ENCODE measurements at places on chromosomes 6 and 20. TPM values are rescaled to one million over a fixed set of nuclear protein-coding genes. Genes with fewer than 3 reads are reported as not detected.

DNA sequence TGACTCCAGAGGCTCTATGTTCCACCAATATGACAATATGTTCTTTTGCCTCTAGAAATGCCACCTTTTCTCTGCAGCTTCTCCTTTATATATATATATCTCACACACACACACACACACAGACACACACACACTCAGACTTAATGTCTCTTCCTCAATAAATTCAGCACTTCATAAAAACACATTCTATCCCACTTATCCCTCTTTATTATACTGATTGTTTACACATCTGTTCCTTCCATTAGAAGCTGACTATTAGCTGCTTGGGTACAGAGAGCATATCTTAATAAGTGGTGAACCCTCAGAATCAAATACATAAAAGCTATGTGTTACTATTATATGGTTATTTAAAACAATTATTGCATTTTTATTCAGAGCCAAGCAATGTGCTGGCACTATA, 23.3 kb downstream of the NRSN1 start:
- DNase-seq: no peak

DNA sequence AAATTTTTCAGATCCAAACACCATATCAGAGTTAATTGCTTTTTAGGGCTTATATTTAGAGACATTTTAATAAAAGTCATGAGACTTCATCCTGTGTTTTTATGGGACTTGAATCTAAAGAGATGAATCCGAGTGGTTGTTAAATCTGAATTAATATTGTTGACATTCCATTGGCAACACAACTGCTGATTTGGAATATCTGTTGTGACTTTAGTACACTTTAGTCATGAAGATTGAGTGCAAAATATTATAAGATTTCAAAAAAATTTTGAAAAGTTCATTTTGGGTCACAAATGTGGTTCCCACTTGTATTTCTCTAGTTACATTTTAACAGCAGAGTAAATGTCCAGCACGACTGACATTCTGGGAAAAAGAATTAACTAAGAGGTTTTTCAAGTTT, 442.7 kb upstream of the HSF2 start:
- DNase-seq: no peak

DNA sequence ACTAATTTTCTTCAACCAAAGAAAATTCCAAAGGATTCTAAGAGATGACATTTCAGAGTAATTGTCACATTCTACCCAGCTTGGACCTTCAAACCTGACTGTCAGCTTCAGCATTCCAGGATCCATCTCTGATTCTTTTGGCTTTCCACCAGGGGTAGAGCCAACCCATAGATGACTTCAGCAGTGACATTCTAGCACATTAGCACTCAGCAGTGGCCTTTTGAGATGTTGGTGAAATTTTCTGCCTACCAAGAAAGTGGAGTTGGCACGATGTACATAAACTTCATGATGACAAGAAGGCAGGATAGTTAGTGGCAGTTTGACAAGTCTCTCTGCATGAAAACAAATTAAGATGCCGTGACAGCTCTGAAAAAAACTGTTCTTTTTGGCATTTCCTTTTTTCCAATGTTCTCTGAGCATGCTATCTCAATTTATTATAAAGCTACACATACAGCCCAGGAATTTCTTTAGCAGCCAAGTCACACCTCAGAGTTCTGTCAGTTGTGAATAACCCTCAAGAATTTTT, 466.5 kb upstream of the RNF217 start:
- no peak for DNase-seq

Gene STX11
- total RNA-seq: 17.2 TPM

Gene EBF4
- total RNA-seq: 16.6 TPM

DNA sequence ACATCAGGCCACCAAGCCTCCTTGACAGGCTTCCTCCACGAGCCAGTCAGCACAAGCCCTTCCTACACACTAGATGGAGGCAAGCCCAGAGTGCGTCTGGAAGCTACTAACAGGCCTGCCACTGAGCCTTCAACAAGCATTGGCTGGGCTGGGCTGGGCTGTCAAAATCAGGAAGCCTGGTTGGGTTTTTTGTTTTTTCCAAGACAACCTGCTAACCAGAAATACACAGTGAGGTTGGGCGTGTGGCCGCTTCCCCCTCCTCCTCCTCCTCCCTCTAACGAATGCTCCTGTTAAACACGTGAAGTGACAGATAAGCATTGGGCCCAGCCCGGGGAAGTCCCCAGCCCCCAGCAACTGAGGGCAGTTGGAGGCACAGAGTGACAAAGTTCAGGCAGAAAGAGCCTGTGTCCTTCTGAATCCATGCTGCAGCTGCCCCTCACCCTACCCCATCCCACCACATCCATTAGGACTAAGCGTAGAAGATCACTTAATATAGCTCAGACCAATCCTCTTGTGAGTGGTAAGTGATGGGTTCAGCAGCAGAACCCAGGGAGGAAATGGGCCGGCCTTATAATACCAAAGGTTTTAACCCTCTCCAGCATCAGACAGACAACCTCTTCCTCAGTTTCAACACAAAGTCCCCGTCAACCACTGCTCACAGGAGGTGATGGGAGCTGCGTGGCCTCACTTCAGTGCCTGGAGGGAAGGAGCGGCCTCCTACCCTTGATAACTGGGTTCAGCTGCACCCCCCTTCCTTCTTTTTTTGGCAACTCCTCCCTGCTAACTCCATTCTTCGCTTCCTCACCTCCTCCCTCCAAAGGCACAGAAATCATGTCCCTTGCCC, 1.1 kb downstream of the NFATC2 start:
- DNase-seq: peak; percentile 42

Gene SLC22A7
- not detected for total RNA-seq

Gene SRSF12
- total RNA-seq: 1.3 TPM

Gene C20orf204
- 3.2 TPM for total RNA-seq
